Ovary (tissue), 10 donors: ENCODE measurements at places on chromosomes 1 and 21. TPM values are rescaled to one million over a fixed set of nuclear protein-coding genes. Genes with fewer than 3 reads are reported as not detected.

The PDZK1IP1 gene
- 3.1 TPM for total RNA-seq

The HES3 gene
- not detected for total RNA-seq

The PTGS2 gene
- total RNA-seq, result 2.9 TPM

The AGT gene
- total RNA-seq, result 3.3 TPM

The TINAGL1 gene
- 30.0 TPM for total RNA-seq

The HSPB7 gene
- total RNA-seq, result 39.5 TPM

The MAP3K21 gene
- 2.7 TPM for total RNA-seq

The TNFRSF25 gene
- 10.7 TPM for total RNA-seq

The OR2M3 gene
- total RNA-seq, result not detected

The GPR25 gene
- total RNA-seq, result not detected

The TEDDM1 gene
- not detected for total RNA-seq

The RCC2 gene
- 30.7 TPM for total RNA-seq
